ENCODE measurements at places on chromosomes 6 and 20.
A peak's percentile ranks its signal among the peaks of the same experiment; 100 is the strongest.

- no peak for DNase-seq
Measured at GRCh38 chr6:156313037-156313436, 464.1 kb upstream of the ARID1B start.

- DNase-seq: no peak
Measured at GRCh38 chr6:108578166-108578565, 17.4 kb downstream of the FOXO3 start.

DNA sequence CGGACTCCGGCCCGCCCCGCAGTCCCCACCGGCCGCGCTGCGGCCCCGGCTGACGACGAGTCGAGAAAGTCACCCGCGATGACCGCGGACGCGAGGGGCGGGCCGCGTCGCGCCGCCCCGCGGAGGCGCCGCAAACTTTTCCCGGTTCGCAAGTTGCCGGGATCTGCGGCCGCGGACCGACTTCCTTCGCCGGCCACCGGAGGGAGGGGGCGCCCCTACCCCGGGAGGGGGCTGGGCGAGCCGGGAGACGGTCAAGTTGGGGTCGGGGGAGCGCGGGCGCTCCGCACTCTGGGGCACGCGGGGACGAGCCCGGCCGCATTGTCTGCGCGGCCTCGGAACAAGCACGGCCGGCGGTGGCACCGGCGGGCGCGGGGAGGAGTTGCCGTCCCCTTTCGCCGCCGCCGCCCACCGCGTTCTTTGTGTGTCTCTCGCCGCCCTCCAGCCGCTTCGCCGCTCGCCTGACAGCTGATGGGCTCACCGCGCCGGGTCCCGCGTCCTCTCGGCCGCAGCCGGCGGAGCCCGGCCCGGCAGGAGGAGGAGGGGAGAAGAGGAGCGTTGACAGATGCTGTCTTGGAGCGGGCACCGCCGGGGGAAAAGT, 131.6 kb downstream of the OGFRL1 start:
- DNase-seq: peak; percentile 18

- DNase-seq: peak; percentile 52
Measured at GRCh38 chr20:11676630-11677287, 240.9 kb upstream of the BTBD3 start.

GRCh38 chr20:63124092-63124781, 91.7 kb downstream of the YTHDF1 start:
- DNase-seq: peak; percentile 2

DNA sequence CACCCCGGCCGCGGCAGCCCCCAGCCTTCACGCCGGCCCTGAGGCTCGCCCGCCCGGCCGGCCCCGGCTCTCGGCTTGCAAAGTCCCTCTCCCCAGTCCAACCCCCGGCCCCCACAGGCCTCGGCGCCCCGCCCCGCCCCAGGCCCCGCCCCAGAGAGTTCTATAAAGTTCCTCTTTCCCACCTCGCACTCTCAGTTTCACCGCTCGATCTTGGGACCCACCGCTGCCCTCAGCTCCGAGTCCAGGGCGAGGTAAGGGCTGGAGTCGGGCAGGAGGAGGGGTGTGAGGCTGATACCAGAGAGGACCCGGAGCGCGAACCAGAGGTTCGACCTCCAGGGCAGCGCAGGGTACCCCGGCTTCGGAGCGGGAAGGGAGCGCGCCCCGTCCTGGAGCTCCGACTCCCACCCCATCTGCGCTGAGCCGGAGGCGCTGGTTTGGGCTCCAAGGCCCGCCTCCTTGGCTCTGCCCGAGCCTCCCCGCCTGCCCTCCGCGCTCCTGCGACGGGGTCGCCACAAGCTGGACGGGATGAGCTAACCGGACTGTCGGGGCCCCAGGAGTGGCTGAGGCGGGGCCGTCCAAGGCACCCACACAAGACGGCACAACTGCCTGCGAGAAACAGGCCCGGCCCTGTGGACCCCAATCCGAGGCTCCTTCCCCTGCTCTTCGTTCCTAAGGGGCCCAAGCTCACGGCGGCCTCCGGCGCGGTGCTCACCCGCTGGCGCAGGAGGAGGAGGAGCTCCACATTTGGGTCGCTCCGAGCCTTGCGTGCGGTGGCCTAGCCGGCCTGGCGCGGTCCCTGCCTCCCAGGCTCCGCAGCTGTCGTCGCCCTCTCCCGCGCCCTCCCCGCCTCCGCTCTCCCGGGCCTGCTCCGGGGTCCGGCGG, at the start of gene IRF4:
IRF4 (plus strand) TSS at position 194 of the 882 bp plus-strand sequence. CDS start 1,401 bp downstream, outside the sequence.
- DNase-seq: peak; percentile 87

- DNase-seq: no peak
Measured at GRCh38 chr20:24017458-24017755, 28.8 kb upstream of the GGTLC1 start.

GRCh38 chr6:108027594-108027993, 46.9 kb downstream of the OSTM1 start:
- no peak for DNase-seq

DNA sequence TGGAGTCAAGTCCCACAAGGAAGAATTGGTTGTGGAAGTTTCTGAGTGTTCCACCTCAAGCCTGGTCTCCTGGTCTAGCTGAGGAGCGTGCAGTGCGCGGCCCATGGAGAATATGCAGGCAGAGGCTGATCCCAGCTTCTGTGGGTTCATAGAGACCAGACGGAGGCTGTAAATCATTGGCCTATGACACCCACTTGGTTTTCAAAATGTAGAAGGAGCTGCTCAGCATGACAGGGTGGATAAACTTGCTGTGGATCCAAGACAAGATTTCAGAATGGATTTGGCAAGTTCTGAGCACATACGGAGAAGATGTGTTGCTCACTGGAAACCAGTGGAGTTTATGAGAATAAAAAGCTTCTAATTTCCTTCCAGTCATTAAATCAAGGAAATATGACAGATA, 744 bp downstream of the KIF25 start:
- DNase-seq: no peak

GRCh38 chr6:143078468-143079324, 18.0 kb downstream of the AIG1 start:
- DNase-seq: no peak

- no peak for DNase-seq
Measured at GRCh38 chr20:8271727-8272126, 139.7 kb downstream of the PLCB1 start.

DNA sequence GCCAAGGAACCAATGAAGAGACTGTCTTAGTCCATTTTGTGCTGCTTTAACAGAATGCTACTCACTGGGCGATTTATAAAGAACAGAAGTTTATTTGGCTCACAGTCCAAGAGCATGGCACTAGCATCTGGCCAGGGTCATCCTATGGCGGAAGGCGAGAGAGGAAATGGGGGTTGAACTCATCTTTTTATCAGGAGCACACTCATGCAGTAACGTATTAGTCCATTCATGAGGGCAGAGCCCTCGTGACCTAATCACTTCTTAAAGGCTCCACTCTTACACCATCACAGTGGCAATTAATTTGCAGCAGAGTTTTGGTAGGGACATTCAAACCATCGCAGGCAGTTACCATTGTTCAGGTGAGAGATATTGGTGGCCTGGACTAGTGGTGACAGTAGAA, 8.5 kb downstream of the ARFGEF2 start:
- no peak for DNase-seq

GRCh38 chr20:49583669-49584417, 15.9 kb upstream of the PTGIS start:
- no peak for DNase-seq

DNA sequence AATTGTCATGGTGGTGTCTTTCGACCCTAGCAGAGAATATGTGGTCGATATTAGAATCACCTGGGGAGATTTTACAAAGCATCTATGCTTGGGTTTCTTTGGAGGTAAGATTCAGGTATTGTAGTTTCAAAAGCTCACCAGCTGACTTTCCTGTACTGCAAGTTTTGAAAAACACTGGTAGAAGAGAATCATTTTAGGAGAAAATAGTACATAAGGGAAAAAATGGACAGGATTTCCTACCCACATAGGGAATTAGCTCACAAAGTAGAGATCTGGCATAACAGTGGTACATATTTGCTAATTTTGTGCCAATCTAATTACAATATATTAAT, 27.4 kb upstream of the ABT1 start:
- DNase-seq: no peak

DNA sequence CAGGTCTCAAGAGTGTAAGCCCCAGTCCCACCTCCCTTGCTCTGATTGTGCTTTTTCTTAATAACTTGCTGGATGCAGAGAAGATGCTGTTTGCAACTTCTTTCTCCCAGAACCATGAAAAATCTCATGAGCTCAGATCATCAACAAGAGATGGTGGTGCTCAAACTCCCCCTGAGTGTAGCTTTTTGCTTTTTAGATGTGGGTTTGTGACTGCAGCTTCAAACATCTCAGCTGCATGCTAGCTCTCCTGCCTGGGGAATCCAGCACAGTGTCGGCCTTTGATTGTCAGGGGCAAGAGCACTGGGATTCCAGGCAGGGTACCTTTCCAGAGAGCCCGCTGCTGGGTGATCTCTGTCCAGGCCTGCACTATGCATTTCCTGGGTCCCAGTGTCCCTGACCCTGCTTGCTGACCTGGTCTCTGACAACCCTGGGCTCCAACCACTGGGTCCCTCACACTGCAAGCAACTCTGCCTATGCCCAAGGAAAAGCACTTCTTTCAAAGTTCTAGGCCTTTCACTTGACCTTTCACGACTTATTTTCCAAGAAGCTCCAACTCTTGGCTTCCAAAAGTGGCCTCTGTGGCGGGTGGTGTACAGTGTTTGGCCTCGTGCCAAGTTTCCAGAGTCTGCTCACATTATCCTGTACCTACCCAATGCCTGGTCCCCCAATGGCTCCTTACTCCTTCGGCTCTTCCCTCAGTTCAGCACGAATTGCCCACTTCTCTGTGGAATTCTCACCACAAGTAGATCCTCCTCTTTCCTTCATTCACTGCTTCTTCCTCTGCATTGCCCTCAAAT, 69.7 kb upstream of the LY86 start:
- DNase-seq: no peak

DNA sequence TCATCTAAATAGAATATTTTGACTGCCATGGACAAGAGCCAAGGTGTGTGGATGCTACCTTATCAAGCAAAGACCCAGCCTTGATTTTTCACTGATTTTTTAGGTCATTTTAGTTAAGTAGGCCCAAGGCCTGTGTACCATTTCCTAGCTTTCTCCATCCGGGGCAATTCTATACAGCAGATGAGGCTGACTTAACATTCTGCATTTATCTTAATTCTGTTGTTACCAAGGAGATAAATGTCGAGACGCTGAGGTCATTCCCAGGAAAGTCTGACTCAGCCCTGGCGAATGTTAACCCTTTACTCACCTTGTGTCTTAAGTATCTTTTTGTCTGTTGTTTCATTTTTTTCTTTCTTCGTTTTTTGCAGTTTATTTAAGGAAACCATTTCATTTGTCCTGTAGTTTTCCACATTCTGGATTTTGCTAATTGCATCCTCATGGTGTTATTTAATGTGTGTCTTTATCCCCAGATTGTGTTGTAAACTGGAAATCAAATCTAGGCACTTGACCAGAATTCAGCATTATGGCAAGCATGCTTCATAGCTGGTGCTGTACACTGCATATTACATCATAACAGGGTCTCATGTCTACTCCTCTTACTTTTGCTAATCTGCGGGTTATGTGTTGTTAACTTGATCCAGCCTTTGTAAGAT, 277.0 kb downstream of the CDKAL1 start:
- peak; percentile 38 for DNase-seq

GRCh38 chr6:55950071-55950814, 74.9 kb upstream of the BMP5 start:
- DNase-seq: no peak

DNA sequence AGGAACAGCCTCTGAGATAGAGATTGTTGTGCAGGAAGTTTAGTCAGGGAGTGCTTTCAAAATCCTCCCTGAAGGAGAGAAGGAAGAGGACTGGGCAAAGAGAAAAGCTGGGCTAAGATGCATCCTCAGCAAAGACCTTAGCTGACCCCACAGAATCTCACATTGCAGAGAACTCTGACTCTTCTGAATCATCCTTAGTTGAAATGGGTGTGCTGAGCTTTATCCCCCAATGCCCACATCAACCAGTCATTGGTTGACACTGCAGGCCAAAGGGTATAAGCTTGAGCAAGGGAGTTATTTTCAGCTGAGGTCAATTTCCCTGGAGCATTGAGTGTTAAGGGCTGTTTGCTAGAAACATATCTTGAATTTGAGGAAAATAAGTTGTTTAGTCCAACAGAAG, 732.2 kb downstream of the CBLN4 start:
- DNase-seq: no peak

- DNase-seq: peak; percentile 49
Measured at GRCh38 chr20:62887152-62887859, 25.7 kb upstream of the TCFL5 start.

DNA sequence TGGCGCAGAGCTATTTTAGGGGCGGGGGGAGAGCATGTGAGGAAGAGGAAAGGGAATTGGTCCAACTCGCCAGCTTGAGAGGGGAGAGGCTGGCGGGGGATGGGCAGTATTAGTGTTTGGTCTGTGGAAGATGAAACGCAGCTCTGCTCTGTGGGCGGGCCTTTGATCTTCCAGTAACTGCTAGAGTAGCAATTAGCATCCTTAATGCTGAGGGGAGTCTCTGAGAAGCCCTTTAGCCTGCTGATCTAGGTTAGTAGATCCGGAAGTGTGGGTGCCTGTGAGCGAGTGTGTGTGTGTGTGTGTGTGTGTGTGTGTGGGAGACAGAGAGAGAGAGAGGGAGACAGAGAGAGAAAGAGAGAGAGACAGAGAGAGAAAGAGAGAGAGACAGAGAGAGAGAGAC, 117.2 kb upstream of the BACH2 start:
- peak; percentile 91 for DNase-seq

DNA sequence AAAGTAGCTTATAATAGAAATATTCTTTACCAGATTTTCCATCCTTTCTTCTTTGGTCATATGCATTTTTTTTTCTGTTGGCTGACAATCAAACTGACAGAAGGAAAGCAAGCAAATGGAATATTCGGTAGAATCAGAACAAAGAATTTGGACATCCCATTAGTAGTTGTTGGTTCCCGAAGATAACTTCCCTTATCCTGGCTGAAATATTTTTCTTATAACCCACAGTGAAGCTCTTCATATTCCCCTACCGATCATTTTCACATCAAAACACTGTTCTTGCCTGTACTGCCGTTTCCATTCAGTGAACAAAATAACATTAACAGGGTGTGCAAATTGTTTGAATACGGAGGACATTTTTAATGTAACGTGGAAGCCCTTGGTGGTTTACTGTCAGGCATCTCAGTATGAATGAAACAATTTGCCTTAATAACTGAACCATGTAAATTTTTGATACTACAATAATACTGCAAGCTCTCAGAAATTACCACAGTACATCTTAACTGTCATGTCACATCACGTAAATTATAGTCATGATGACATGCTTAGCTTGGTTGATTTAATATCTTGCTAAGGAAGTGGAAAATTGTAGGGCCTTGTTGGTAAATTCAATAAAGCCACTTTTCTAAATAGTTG, 311.5 kb downstream of the LAMA2 start:
- DNase-seq: no peak

GRCh38 chr6:81997090-81997926, 244.8 kb upstream of the TENT5A start:
- no peak for DNase-seq
